ENCODE measurements at places on chromosomes 3 and 15. TPM values are rescaled to one million over a fixed set of nuclear protein-coding genes. Genes with fewer than 3 reads are reported as not detected.

The TERC gene
- total RNA-seq, result 16.1 TPM

The TBCCD1 gene
- total RNA-seq, result 15.9 TPM

The PATL2 gene
- 5.4 TPM for total RNA-seq

The ST3GAL6 gene
- total RNA-seq, result not detected

The FOXB1 gene
- total RNA-seq, result 0.44 TPM

The HRG gene
- total RNA-seq, result not detected

The CLDN16 gene
- not detected for total RNA-seq

The SUMF1 gene
- 9.2 TPM for total RNA-seq

The GOLGA8T gene
- not detected for total RNA-seq

The CYP19A1 gene
- total RNA-seq, result not detected

The DNAH12 gene
- total RNA-seq, result not detected

The LTK gene
- total RNA-seq, result 0.10 TPM

The GOLGA6B gene
- total RNA-seq, result not detected

The KLHDC8B gene
- 2.0 TPM for total RNA-seq

The SCN11A gene
- total RNA-seq, result 0.08 TPM

The TRIM42 gene
- total RNA-seq, result not detected

The EFCAB12 gene
- total RNA-seq, result 0.71 TPM

The GPR149 gene
- not detected for total RNA-seq

The DPH6 gene
- 10.4 TPM for total RNA-seq

The NPAP1 gene
- not detected for total RNA-seq

The GPR62 gene
- total RNA-seq, result not detected

The TIMMDC1 gene
- total RNA-seq, result 162 TPM

The LRRC2 gene
- total RNA-seq, result not detected

The CD86 gene
- 0.19 TPM for total RNA-seq

The SLC28A1 gene
- total RNA-seq, result not detected

The B3GNT5 gene
- total RNA-seq, result 21.0 TPM

The IL16 gene
- 83.2 TPM for total RNA-seq

The SKOR1 gene
- total RNA-seq, result 0.06 TPM

The ISLR gene
- not detected for total RNA-seq

The C3orf70 gene
- total RNA-seq, result not detected

The WDR93 gene
- total RNA-seq, result not detected

The EBLN2 gene
- total RNA-seq, result 3.9 TPM

The C3orf33 gene
- 2.5 TPM for total RNA-seq

The ROPN1B gene
- total RNA-seq, result not detected

The NKTR gene
- total RNA-seq, result 51.4 TPM

The LYZL4 gene
- not detected for total RNA-seq

The SLC22A14 gene
- not detected for total RNA-seq

The CASR gene
- total RNA-seq, result not detected

The CPNE4 gene
- not detected for total RNA-seq

The CCDC50 gene
- 16.4 TPM for total RNA-seq

The GOLGA6D gene
- not detected for total RNA-seq

The IL12A gene
- not detected for total RNA-seq

The SOX2 gene
- total RNA-seq, result not detected

The CCR8 gene
- 2.5 TPM for total RNA-seq

The ITPKA gene
- total RNA-seq, result 0.57 TPM

The SH3GL3 gene
- total RNA-seq, result not detected

The AGBL1 gene
- not detected for total RNA-seq

The KNG1 gene
- not detected for total RNA-seq

The CCR3 gene
- total RNA-seq, result not detected

The SPSB4 gene
- total RNA-seq, result not detected

The GASK1A gene
- total RNA-seq, result not detected

The RAB6B gene
- total RNA-seq, result 0.42 TPM

The PLSCR4 gene
- total RNA-seq, result not detected

The DBR1 gene
- total RNA-seq, result 26.2 TPM

The MYO5C gene
- 0.17 TPM for total RNA-seq

The NUP210 gene
- total RNA-seq, result 164 TPM

Data from activated CD8-positive, alpha-beta memory T cell treated with anti-CD3 and anti-CD28 coated beads for 36 hours (primary cell).